Mammary microvascular endothelial cell (primary cell): ENCODE measurements at places on chromosomes 6 and 20. TPM values are rescaled to one million over a fixed set of nuclear protein-coding genes. Genes with fewer than 3 reads are reported as not detected.

The TUBB2B gene
- 14.3 and 15.9 TPM in 2 replicates for total RNA-seq

The OR2J3 gene
- total RNA-seq = not detected in 2 replicates

The HLA-DPA1 gene
- total RNA-seq = 9.8 and 28.3 TPM in 2 replicates

The CCM2L gene
- total RNA-seq = 12.3 and 13.9 TPM in 2 replicates

The CST2 gene
- not detected in 2 replicates for total RNA-seq

The TMEM244 gene
- total RNA-seq = not detected in 2 replicates

The HLA-DRB1 gene
- total RNA-seq = 0.39 and 1.8 TPM in 2 replicates

The GRM4 gene
- total RNA-seq = not detected in 2 replicates

The TTLL9 gene
- total RNA-seq = not detected in 2 replicates

The CTCFL gene
- total RNA-seq = not detected in 2 replicates

The CTSZ gene
- total RNA-seq = 180 and 216 TPM in 2 replicates

The EDN1 gene
- total RNA-seq = 224 TPM in 2 replicates

The C20orf144 gene
- 0.05 TPM in 1 of 2 replicates, not detected in the other for total RNA-seq

The SLC17A3 gene
- not detected in 2 replicates for total RNA-seq

The PAX1 gene
- total RNA-seq = not detected in 2 replicates

The HLA-DQB1 gene
- 0.10 TPM in 1 of 2 replicates, not detected in the other for total RNA-seq

The BCAS1 gene
- not detected in 2 replicates for total RNA-seq

The CALHM4 gene
- total RNA-seq = 0.87 TPM in 1 of 2 replicates, not detected in the other

The RNF8 gene
- total RNA-seq = 12.6 and 19.5 TPM in 2 replicates
